Activated effector memory CD4-positive, alpha-beta T cell treated with anti-CD3 and anti-CD28 coated beads, Interleukin-2, amount 50 U/mL, for 16 hours (primary cell): ENCODE measurements at places on chromosomes 2 and 18.

DNA sequence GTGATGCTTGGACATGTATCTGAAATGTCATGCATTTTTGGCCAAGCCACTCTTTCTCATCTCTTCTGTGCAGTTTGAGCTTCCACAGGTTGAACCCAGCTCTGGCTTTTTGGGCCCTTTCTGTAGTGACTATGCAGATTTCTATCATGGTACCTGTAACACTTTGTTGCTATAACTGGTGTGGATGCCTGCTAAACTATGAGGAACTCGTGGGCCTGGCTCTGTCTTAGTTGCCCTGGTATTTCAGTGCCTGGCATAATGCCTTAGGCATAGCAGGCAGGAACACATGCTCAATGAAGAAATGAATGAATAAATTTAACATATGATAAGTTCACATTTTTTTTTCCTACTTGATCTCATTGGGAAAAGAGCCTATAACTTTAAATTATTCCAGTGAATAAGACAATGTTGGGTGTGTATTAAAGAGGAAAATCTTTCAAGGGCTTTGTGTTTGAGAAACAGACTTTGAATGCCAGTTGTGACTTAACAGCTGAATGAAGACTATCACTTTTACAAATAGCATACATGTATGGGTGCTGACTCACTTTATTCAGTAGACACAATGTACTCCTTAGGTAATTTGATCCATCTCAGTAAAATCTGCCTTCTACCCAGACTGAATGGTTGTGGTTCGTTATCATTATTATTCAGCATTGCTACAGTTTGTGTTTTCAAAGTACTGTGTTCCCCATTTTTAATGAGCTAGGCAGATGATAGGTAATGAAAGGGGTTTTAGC, 86.4 kb upstream of the MAP4K3 start:
- no peak for DNase-seq

DNA sequence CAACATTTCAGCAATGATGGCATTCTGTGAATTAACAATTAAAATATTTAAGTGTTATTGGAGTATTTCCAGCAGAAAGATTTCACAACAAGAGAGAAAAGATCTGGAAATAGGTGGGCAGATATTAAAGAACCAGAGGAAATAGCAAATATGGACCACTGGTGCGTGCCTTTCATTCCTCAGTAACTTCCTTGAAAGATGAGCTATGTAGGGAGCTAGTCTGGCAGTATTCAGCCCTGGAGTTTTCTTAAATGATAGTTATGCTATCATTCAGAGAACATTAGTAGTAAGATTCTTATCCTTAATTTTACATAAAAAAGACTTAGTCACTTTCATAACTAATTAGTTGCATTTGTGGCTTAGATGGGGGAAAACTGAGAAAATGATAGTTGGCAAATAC, 41.5 kb downstream of the TANC1 start:
- DNase-seq: no peak

- DNase-seq: no peak
Measured at GRCh38 chr2:168086851-168087250, 160.5 kb downstream of the STK39 start.

GRCh38 chr2:159035790-159036411, 67.5 kb downstream of the TANC1 start:
- DNase-seq: no peak

DNA sequence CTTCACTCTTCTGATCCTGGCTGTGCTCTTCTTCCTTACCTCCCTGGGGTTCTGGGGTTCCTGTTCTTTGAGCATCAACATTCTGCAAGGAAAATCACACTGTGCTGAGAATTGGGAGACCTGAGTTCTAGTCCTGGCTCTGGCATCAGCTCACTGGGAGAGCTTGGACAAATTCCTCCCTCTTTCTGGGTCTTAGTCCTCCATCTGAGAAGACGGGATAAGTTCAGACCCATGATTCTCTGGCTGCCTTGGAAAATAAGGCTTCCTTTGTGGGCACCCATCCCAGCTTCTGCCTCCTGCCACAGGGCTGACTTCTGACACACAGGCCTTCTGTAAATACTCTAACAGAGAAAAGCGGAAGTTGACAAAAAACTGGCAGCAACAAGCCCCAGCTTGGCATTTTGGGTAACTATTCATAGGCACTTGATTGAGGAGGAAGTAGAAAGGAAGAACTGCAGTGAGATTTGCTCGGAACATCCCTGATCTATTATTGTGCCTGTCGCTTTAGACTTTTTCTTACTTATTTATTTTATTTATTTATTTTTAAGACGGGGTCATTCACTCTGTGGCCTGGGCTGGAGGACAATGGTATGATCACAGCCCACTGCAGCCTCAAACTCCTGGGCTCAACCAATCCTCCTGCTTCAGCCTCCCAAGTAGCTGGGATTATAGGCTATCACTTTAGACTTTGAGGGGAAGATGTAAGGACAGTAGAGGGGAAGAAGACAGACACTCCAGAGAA, 7.9 kb downstream of the PCBP1 start:
- DNase-seq: peak; percentile 81

DNA sequence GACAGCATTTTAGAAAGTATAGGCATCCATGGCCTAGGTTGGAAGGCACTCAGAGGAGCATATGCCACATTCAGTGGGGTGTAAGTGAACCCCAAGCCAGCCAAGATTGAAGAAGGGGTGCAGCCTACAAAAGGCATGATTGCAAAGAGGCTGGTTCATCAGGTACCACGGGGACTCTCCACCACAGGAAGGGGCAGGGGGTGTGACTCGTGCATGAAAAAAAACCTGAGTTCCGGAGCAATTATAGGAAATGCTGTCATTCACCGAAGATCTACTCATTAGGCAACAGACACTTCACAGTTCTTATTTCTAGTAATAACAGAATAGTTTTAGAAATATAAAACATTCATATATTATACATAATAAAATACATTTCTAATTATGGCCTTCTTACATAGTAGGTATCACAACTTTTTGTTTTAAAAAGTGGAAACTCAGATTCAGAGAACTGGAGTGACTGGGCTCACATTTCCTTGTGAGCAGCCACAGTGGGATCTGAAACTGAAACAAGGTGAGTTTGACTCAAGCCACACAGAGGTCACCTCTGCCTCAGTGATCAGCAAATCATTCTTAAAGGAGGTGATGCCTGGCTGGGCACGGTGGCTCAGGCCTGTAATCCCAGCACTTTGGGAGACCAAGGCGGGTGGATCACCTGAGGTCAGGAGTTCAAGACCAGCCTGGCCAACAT, 188.4 kb upstream of the GYPC start:
- DNase-seq: no peak

- DNase-seq: no peak
Measured at GRCh38 chr2:175957845-175958244, 44.2 kb downstream of the LNPK start.

DNA sequence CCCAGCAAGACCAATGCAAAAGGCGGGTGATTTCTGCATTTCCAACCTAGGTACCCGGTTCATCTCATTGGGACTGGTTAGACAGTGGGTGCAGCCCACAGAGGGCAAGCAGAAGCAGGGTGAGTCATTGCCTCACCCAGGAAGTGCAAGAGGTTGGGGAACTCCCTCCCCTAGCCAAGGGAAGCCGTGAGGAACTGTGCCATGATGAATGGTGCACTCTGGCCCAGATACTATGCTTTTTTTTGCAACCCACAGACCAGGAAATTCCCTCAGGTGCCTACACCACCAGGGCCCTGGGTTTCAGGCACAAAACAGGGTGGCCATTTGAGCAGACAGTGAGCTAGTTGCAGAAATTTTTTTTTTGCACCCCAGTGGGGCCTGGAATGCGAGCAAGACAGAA, 662.6 kb upstream of the ACVR2A start:
- peak; percentile 87 for DNase-seq
